ENCODE measurements at places on chromosomes 7 and 10.

DNA sequence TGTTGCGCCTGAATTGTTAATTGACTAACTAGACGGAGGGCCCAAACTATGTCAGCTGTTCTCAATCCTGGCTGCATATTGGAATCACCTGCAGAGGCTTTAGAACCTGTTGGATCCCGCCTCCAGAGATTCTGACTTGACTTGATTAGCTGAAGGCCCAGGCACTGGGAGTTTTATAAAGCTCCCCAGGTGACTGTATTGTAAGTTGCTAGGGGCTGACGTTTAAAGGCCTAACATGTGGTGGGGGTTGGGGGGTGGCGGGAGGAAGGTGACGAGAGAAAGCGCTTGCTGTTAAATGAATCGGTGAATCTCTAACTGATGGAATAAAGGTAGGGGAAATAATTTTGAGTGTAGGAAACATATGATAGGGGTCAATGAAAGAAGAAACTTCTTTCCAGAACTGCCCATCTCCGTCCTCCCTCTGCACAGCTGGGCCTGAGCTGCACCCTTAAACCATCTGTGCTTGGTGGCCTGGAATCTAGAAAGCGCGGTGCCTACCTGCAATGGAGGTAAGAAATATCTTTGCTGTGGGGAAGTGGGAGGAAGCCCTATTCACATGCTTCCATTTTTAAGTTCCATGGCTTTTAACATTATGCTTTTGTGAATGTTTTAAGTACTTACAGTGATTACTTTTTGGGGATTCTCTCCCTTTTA lies 225.0 kb upstream of the FAM3C start:
- no peak for ATAC-seq

- peak; percentile 50 for ATAC-seq
Measured at GRCh38 chr10:6579904-6580278, at the start of gene PRKCQ. Gene PRKCQ (minus strand): TSS chr10:6580276. CDS start chr10:6515135, 65,141 bp downstream.

DNA sequence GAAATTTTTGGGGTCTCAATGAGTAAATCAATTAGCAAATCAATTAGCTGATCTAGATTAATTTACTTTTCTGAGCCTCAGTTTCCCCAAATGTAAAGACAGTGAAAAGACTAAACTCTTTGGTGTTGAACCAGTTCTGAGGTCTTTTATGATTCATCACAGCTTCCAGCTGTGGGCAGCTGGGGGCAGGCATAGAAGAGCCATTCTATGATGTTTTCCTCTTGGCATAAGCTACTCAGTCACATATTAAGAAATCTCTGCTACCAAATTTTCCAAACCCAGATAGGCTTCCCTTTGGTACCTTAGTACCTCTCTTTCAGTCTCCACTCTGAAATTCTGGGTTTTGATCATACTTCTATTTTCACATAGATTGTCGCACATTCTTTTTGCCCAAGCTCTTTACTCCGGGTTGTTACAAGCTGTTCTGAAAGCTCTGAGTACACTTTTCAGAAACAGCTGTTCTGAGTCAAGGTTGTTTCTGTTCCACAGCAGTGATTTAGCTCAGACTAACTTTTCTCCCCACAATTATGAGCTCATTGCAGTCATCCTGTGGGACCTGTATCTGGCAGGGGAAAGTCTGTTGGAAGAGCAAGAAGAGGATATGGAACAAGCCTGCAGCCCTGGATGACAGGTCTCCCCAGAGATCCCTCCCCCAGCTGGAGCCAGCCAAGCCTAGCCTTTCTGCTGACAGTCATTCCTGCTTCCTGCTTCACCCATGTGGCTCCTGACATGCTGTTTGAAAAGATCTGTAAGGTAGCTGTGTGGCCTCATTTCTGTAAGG lies 599.6 kb upstream of the GHITM start:
- no peak for ATAC-seq

DNA sequence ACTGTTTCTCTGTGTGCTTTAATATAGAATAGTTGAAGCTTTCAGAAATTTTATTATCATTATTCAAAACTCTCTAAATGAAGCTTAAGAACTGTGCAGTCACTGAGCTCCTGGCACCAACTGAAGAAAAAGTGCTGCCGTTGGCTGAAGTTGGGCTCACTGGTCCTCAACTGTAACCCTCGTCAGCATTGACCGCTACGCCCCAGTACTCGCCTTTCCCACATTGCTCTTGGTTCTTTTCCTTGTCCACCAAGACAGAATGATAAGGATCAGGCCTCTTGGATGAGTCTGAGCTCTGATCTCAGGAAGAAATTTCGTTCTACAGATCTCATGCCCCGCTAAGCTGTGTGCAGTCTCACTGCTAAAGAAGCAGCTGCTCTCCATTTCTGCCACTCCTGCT lies 7.9 kb upstream of the TAF3 start:
- ATAC-seq = peak; percentile 59

DNA sequence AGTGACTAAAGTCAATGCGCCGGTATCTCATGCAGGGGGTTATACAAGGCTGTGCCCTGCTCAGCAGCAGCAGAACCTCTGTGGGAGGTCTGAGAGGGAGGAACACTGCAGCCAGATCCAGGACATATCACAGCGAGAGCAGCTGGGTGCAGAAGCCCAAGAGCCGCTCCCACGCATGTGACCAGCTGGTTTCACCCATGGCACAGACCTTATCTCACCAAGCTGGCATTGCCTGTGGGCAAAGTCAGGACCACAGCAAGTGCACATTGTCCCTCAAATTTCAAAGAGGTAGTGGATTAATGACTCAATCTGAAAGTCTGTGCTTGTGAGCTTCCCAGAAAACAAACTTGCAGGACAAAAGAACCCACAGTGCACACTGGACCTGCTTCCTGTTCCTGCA lies 31.6 kb upstream of the AKR1C1 start:
- no peak for ATAC-seq

GRCh38 chr7:82805527-82805960 lies 357.1 kb downstream of the PCLO start:
- peak; percentile 99 for ATAC-seq

DNA sequence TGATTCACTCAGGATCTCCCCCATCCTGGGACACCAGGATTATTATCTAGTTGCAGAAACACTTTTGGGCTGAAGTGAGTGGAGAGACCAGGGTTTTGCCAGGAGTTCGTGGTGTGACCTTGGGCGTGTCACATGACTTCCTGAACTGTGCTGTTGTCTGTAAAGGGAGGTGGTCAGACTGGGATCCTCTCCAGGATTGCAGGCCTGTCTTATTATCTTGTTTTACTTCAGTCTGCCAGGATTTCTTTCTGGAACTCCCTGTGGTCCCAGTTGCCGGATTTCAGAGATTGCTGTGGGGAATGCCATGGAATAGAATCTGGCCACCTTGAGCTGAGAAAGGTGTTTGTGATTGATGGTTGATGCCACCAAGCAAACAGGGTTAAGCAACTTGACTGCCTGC lies 35.8 kb downstream of the CRCP start:
- ATAC-seq = peak; percentile 13

DNA sequence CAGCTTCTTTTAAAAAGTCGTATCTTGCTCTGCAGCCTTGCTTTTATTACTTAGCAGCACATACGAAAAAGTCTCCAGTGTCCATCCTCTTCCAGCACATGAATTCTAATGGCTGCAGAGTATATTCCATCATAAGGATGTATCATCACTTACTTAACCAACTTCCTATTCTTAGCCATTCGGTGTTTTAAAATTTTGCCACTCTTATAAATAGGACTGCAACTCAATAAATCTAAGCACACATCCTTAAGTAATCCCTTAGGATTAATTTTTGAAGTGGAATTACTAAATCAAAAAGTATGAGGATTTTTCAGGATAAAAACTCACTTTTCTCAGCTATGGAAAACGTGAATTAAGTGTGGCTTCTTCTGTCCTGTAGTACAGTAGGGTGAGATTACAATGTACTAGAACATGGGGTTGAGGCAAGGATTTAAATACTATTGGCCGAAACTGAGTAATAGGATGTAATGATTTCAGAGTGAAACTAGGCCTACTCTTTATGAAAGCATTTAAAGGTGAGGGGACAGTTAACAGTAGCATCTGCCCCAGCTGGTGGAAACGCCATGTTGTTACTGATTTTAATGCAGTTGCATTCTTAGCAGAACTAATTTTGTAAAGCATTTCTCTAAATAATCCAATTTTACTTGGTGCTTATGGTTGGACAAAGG lies 1035.5 kb downstream of the LRMDA start:
- no peak for ATAC-seq

DNA sequence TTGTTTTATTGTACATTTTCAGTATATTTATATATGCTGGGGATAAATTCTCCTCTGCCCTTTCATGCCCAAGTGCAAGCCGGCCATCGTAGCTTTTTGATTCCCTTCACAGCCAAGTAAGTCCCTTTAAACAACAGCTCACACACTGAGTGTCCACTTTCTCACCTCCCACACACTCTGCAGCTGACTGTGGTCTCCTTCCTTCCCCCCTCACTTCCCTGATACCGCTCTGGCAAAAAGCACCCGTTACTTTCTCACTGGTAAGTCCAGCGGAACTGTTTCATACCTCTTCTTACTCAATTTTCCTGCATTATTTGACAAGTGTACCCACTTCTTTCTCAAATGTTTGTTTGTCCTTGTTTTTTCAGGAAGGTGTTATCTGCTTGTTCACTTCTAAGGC lies 35.2 kb downstream of the MGAM start:
- ATAC-seq = no peak

DNA sequence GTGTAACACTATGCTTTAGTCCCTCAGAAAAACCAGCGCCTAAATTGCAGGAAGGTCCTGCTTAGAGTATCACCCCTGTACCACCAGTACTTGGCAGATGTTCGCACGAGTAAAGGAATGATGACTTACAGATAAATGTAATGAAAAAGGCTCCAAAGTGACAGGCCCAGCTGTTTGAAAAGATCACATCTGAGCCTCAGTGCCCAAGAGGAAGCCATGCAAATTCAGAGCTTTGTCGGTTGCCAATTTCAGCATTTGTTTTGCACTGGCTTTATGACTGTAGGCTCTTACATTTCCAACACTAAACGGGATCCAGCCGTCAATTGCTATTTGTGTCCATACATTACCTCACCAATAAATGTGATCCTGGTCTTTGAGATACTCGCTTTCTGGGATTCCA lies 60.6 kb upstream of the GAD2 start:
- ATAC-seq = no peak

DNA sequence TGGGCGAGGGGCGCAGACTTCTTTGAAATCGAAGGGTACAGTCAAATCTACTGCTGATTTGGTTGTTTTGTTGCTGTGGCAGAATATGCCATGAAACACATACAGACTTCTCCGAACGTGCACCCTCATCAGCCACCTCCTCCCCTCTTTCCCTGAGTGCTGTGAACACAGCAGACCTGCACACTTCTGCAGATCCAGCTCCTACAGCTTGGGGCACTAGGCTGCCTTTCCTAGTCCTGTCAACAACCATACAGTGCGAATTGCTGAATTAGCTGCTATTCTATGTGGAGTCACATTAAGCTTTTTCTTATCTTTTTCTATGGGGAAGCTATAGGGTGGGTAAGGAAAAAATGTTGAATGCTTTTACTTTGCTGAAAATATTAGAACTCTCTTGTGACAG lies 57.5 kb downstream of the COL17A1 start:
- peak; percentile 87 for ATAC-seq

DNA sequence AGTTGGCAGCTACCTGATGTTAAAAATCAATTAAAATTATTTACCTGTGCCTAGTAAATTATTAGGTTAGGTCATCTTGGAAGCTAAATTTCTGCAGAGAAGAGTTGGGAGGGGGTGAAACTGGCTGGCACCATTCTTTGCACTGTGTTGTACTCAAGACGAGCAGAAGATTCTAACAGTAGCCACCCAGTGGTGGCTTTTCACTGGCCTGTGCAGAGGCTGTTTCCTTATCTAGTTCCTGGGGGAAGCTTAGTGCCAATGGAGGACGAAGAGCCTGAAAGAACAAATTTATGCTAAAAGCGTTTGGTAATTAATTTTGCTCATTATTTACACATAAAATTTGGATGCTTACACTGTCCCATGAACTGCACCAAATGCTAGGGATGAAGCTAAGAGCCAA lies 595.3 kb downstream of the XPNPEP1 start:
- ATAC-seq = no peak

- ATAC-seq = peak; percentile 67
Measured at GRCh38 chr10:71912431-71912830, 51.8 kb upstream of the CHST3 start.

DNA sequence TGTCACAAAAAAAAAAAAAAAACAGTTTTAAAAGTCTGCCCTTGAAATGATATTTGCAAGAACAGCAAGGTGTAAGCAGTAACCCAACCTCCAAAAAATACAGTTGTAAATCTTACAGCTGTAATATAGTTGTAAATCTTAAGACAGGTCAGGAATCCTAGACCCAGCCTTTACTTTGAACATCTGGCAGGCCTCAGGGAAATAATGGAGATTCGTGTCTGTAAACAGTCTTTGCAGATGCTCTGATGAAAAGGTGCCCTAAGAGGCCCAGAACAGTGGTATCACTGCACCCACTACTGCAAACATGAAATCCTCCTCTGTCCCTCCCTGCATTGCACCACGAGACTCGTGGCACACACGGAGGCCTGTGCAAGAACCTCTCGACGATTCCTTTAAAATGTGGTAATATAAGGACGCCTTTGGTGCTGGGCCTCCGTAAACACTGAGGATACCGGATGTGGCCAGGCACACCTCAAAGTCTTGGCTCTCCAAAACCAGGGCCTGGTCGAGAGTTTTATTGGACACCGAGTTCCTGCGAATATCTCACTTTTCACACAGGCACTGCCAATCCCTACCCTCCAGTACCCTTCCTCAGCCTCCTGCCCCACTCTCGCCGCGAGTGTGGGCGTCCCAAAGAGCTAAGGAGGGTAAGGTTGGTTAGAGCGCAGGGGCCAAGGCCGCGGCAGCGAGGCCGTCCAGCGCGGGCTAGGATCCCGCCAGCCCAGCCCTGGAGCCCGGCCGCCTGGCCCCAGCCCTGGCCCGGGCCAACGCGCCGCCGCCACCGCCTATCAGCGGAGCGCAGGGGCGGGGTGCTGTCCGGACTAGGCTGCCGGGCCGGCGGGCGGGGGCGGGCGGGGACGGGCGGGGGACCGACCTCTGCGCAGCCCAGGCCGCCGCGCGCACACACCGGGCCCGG lies at the start of gene REEP3:
Gene REEP3, plus strand, starts transcription at position 902 of the 916 bp plus-strand sequence. CDS start 145 bp downstream, outside the sequence.
- peak; percentile 80 for ATAC-seq

- no peak for ATAC-seq
Measured at GRCh38 chr7:13327669-13328068, 640.2 kb downstream of the ARL4A start.

GRCh38 chr10:127048630-127049029 lies 143.4 kb downstream of the DOCK1 start:
- peak; percentile 80 for ATAC-seq

DNA sequence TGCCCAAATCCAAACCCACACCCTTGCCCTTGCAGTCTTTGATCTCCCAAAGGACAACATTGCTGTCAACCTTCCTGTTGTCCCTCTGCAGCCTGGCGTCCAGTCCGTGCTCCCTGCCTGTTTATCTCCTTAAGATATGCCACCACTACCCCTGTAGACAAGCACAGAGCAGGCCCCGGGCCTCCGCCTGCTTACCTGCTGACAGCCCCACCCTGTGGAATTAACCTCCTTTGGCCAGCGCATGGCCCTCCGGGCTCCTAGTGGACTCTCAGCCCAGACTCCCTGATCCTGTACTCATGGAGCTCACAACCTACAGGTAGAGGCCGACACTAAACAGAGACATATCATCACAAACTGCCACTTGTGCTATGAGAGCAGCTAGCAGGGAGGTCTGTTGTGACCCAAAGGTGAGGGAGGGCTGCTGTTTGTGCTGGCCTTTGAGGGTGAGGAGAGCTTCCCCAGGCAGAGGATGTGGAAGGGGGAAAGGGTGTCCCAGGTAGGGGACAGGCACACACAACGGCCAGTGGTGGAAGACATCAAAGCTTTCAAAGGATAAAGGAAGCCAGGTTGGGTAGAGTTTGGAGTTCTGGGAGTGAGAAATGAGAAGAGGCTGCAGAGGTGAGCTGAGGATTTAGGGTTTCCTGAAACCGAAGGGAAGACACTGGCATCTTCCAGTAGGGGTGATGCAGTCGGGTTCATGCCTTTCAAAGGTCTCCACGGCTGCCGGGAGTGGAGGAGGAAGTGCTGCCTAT lies 174.5 kb upstream of the ZMIZ1 start:
- ATAC-seq = no peak
